Lower lobe of right lung (tissue), 2 donors: ENCODE measurements at places on chromosomes 12 and 14. TPM values are rescaled to one million over a fixed set of nuclear protein-coding genes. Genes with fewer than 3 reads are reported as not detected.

GRCh38 chr12:100862676-100863075, 68.1 kb downstream of the ANO4 start:
- H3K36me3 ChIP-seq, result no peaks in the 10 kb centered on the region
- no peak overlapping the region for H3K4me3 ChIP-seq
- DNase-seq, result no peak
- no peak overlapping the region for H3K27ac ChIP-seq
- H3K27me3 ChIP-seq, result no peaks in the 10 kb centered on the region

DNA sequence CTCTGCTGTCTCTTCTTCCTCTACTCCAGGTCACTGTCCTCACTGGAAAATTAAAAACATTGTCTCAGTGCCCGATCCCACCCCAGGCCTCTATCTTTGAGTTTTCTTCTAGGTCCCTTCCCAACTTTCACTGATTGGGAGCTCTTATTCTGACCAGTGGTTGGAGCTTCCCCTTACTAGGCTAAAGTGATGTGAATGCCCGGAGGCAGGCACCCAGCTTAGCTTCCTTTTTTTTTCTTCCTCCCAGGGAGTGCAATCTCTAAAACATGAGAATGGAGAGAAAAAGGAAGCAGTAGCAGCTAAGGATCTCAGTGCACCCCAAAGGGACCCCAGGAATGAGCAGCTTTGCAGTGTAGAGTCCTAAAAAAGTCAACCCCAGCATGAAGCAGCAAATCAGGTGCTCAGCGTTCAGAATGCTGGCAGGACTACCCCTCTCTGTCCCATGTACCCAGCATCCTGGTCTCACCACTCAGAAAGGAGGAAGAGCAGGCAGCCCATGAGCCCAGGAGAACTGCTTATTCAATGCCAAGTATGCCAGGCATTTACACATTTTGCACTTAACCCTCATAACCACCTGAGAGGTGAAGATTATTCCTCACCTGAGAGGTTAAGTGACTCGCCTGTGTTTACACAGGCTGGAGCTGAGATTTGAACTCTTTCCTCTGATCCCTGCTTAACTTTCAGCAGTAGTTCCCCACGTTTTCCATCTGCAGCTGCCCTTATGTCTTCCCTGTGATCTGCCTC, 146.2 kb upstream of the PWP1 start:
- H3K36me3 ChIP-seq, result no peaks in the 10 kb centered on the region
- H3K4me3 ChIP-seq, result no peak overlapping the region
- H3K27me3 ChIP-seq, result no peaks in the 10 kb centered on the region
- no peaks in the 10 kb centered on the region for H3K4me1 ChIP-seq

- no peak overlapping the region for H3K4me3 ChIP-seq
- H3K27me3 ChIP-seq, result no peaks in the 10 kb centered on the region
- DNase-seq, result no peak
- no peaks in the 10 kb centered on the region for H3K36me3 ChIP-seq
- no peak overlapping the region for H3K27ac ChIP-seq
- no peaks in the 10 kb centered on the region for H3K4me1 ChIP-seq
Observed at GRCh38 chr12:43325786-43326185, 226.2 kb downstream of the ADAMTS20 start.

- DNase-seq, result peak; percentile 79
- peaks cover 26% of the 10 kb centered on the region for H3K4me1 ChIP-seq
- H3K27me3 ChIP-seq, result peaks cover 6% of the 10 kb centered on the region
Observed at GRCh38 chr14:96038920-96039632, at the start of gene C14orf132. Gene C14orf132, plus strand, starts transcription at chr14:96039362. Its CDS starts 139 bp downstream, at chr14:96039501.

DNA sequence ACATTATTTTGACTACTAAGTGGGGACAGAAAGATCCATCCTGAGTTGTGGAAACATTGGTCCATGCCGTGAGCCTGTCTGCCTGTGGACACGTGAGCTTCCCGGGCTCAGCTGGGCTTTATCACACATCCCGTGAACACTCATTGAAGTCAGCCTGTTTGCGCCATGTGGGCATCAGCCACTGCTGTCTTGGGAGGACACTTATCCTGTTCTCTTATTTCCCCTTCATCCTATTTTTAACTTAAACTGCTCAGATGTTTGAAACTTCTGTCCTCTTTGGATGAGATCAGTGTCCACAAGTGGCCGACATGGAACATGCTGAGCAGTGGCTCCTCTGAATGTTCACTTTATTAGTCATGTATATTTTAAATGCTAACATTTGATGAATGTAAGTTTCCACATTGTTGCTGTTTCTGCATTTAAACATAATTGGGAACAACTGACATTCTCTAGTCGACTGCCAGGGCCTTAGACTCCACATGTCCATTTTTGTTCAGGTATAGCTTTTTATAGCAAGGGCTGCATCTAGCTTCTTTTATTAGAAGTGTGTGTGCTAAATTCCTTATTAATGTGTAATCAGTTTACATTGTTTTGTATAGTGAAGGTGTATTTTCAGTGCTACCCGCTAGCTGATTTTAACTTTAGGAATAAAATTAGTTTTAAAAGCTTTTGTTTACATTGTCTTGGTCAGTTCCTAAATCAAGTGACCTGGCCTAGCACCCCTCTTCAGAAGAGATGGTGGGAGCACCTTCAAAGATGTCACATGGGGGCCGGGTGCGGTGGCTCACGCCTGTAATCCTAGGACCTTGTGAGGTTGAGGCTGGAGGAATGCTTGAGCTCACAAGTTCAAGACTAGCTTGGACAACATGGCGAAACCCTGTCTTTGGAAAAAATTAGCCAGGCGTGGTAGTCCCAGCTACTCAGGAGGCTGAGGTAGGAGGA, 24.0 kb downstream of the RNF34 start:
- no peaks in the 10 kb centered on the region for H3K27me3 ChIP-seq
- H3K36me3 ChIP-seq, result peaks cover 100% of the 10 kb centered on the region
- H3K4me3 ChIP-seq, result no peak overlapping the region

GRCh38 chr12:25767606-25768005, 190.9 kb upstream of the RASSF8 start:
- no peaks in the 10 kb centered on the region for H3K36me3 ChIP-seq
- no peak overlapping the region for H3K27ac ChIP-seq
- H3K4me3 ChIP-seq, result no peak overlapping the region
- DNase-seq, result no peak
- no peaks in the 10 kb centered on the region for H3K4me1 ChIP-seq

DNA sequence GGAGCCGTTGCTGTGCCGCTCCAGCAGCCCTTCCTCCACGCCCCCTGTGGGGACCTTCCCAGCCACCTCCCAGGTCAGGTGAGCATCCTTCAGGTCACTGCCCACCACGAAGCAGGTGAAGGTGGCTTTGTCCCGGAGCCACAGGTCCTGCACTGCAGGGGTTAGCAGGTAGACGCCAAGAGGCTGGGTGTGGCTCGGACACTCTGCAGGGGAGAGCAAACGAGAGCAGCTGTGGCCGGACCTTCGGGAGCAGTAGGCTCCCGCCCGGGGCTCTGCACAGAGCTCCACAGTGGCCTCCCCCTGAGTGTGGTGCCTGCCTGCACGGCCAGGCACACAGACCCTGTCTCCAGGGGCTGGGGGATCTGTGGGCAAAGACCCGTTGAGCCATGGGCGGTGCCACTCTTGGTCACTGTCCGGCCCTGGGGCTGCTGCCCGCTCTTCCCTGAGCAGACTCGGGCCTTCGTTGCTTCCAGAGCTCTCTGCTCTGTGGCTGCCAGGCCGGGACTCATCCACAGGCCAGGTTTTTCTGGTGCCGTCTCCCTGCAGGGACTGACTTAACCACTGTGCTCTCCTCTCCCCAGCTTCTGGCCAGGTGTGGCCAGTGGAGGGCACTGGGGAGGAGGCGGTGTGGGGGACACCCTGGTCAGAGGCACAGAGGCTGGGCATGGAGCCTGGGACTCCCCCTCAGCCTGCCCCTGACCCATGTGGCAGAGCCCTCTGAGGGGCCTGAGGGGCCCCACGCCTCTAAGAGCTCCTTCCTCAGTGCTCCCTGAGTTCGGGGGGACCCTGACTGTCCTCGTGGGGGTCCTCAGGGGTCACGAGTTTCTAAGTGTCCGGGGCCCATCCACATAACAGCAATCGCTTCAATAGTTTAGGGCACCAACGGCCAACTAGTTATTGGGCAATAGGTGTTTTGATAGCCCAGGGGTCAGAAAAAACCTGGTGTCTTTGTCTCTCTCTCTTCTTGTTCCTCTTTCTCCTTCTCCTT, 314.9 kb downstream of the TMEM121 start:
- DNase-seq, result no peak
- H3K4me3 ChIP-seq, result no peak overlapping the region
- no peaks in the 10 kb centered on the region for H3K4me1 ChIP-seq
- no peak overlapping the region for H3K27ac ChIP-seq
- H3K27me3 ChIP-seq, result no peaks in the 10 kb centered on the region

SOAT2 gene
- total RNA-seq, result not detected

PRB4 gene
- total RNA-seq, result not detected

TAS2R8 gene
- total RNA-seq, result not detected

SPRING1 gene
- 84.3 TPM for total RNA-seq
